ENCODE measurements at places on chromosomes 12 and 14.

GRCh38 chr12:66653796-66654195 lies 25.1 kb downstream of the GRIP1 start:
- no peak for DNase-seq

- DNase-seq, result peak; percentile 47
These were observed 279.3 kb downstream of the MED13L start for GRCh38 chr12:115998119-115998633.

- no peak for DNase-seq
These were observed 226.1 kb upstream of the RTL1 start for GRCh38 chr14:101129521-101130167.

- no peak for DNase-seq
These were observed 188.3 kb downstream of the GXYLT1 start for GRCh38 chr12:41956353-41956752.

- no peak for DNase-seq
These were observed 42.3 kb upstream of the EML1 start for GRCh38 chr14:99750746-99751450.

GRCh38 chr12:85733984-85734383 lies 102.2 kb downstream of the RASSF9 start:
- no peak for DNase-seq

DNA sequence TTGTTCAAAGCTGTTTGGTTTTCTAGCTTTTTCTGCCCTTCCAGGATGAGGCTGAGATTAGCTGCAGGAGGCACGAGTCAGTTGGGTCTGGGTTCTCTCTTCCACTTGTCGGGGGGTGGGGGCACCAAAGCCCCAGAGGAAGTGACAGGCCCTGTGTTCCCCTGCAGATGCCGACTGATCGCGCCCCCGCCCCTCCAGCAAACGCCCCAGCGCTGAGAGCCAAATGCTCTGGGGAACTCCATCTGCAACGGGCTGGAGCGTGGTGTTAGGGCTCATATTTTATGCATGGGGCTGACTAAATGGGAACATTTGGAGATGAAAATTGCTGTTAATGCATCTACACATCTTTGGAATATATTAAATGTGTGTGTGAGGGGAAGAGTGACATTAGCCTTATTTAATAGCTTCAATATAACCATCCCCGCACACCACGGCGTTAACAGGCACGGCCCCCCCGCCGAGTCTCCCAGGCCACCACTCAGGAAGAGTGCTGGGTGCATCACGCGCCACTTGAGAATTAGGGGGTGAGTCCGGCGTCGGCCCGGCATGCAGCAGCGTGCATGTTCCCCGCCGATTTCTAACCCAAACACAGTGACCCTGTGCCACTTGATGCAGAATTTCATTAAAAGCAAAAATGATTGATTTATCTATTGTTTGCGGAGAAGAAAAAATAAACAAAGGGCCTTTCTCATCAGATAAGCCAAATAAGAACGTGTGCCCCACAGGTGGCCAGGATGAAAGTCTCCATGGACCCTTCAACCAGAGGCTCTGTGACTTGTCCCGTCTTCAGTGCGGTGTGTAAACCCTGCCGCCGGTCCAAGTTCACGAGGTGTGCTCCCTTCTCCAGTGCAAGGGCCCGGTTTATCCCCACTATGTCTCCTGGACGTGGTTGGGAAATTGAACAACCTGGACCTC lies 165.0 kb upstream of the RTL1 start:
- DNase-seq, result no peak

DNA sequence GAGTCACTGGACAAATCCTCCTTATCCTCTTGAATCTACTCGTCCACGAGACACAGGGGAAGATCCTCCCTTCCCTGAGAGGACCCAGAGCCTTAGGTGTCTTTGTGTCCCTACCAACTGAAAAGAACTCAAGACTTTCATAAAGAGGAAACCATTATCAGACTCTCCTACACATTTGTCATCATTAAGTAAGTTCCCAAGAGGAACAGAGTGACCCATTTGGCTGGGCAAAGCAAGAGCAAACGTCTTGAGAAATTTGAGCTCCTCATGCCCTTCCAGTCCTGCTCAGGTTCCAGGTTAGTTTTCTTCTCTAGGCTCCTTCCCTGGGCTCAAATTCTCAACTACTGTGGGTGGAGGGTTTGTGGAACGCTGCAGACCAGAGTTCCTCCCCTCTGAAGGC lies 5.7 kb downstream of the MLF2 start:
- peak; percentile 72 for DNase-seq

GRCh38 chr12:128191380-128191779 lies 75.6 kb upstream of the TMEM132C start:
- DNase-seq, result no peak

- no peak for DNase-seq
These were observed 223.3 kb downstream of the CCDC91 start for GRCh38 chr12:28413460-28414109.

GRCh38 chr14:37343307-37344094 lies 145.8 kb downstream of the MIPOL1 start:
- no peak for DNase-seq

- DNase-seq, result no peak
These were observed 24.9 kb downstream of the RMST start for GRCh38 chr12:97487470-97487869.

- no peak for DNase-seq
These were observed 84.9 kb downstream of the SRGAP1 start for GRCh38 chr12:63929426-63929825.

GRCh38 chr14:51715742-51716141 lies 64.0 kb downstream of the FRMD6 start:
- DNase-seq, result no peak

- no peak for DNase-seq
These were observed 102.6 kb downstream of the NTN4 start for GRCh38 chr12:95687937-95688336.

- peak; percentile 84 for DNase-seq
These were observed at the start of gene BCAT1 for GRCh38 chr12:24948757-24949722. TSS of gene BCAT1 (minus strand) at chr12:24949101. CDS start at chr12:24948932, 169 bp downstream.

DNA sequence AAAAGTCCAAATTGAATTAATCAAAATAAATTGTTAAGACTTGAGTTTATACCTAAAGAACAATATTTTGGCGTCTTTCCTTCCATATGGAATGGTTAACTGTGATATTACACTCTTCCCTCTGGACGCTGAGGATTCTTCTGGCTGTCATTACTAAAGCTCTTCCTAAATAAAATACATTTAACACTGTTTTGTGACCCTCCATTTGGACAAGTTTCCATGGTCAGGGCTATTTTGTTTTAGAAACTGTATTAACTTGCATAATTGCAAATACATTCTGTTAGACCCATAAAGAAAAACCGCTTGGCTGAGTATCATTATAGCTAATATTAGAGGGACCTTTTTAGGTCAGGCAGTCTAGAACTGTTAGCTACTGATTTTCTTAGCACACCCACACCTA lies 87.4 kb downstream of the NAV3 start:
- no peak for DNase-seq

- DNase-seq, result no peak
These were observed 67.7 kb upstream of the DDX11 start for GRCh38 chr12:31005944-31006361.

DNA sequence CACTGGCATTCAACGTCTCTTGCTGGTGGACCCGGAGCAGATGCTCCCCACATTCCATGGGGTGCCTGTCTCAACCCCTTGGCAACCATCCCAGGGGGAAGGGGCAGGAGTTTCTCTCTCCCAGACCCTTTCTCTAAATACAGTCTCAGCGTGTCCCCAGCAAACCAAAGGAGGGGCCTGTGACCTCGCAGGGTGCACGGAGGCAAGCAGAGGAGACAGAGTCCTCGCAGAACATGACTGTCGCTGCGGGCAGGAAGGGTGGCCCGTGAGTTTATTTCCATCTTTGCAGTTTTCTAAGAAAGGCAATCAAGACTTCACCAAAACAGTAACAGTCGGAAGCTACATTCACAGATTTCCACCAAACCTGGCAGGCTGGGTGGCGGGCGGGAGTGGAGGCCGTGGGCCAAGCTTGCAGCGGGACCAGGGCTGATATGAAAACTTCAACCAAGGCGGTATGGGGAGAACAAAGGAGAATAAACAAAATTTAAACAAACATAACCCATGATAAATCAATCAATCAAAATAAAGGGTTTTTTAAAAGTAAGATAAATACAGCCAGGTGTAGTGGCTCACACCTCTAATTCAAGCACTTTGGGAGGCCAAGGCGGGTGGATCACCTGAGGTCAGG lies 18.6 kb downstream of the BRF1 start:
- no peak for DNase-seq

GRCh38 chr12:132191715-132192553 lies 47.7 kb downstream of the NOC4L start:
- DNase-seq, result no peak

- no peak for DNase-seq
These were observed 32.7 kb downstream of the NT5DC3 start for GRCh38 chr12:103808239-103808880.

- no peak for DNase-seq
These were observed 2.8 kb downstream of the MAP4K5 start for GRCh38 chr14:50529288-50530179.

- DNase-seq, result no peak
These were observed 266.7 kb upstream of the AMIGO2 start for GRCh38 chr12:47346251-47347019.

DNA sequence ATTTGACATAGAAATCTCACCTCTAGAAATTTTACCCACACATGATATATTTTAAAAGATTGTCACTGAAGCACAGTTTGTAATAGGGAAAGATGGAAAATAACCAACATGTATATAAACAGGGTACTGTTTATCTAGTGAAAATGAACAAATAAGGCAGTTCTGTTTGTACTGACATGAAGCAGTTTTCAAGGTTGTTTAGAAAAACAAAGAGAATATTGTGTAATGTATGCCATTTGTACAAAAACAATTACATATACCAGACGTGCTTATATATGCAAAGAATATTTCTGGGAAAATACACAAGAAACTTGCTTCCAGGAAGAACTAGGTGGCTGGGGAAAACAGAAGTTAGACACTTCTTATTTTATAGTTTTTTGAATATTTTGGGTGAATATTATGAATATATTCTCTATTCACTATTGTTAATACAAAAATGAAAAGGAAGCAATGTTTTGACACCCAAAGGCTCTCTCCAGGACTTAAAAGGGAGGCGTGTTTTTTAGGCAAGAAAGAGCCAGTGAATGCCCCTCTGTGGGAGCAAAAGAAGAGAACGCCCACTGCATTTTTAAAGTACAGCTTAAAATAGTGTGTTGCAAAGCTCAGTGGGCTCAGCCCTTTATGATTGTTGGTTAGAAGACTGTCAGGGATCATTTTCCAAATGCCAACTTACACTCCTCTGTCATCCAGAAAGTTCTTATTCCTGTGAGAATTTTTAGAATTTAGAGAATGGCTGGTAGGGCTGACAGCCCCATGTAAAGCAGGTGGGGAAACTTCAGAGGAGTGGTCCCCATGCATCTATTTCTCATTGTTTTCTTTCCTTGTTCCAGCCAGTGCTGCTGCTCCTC lies 59.6 kb upstream of the FERMT2 start:
- no peak for DNase-seq

- DNase-seq, result peak; percentile 14
These were observed 411.2 kb downstream of the DAD1 start for GRCh38 chr14:22177870-22178269.

DNA sequence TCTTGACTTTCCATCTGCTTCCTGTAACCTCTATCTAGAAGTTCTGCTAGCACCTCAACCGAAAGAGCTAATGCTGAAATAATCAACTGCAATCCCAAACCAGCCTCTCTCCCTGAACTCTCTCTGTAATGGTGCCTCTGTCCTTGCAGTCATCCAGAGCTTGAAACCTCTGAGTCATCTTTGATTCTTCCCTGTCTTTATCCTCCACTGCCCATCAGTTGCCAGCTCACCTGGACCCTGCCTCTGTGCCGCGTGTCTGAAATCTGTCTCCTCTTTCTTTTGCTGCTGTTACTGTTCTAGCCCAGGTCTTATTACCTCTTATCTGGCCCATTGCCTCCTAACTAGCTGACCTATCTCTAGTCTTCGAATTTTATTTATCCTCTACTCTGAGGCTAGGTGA lies 15.5 kb downstream of the CLSTN3 start:
- DNase-seq, result no peak

DNA sequence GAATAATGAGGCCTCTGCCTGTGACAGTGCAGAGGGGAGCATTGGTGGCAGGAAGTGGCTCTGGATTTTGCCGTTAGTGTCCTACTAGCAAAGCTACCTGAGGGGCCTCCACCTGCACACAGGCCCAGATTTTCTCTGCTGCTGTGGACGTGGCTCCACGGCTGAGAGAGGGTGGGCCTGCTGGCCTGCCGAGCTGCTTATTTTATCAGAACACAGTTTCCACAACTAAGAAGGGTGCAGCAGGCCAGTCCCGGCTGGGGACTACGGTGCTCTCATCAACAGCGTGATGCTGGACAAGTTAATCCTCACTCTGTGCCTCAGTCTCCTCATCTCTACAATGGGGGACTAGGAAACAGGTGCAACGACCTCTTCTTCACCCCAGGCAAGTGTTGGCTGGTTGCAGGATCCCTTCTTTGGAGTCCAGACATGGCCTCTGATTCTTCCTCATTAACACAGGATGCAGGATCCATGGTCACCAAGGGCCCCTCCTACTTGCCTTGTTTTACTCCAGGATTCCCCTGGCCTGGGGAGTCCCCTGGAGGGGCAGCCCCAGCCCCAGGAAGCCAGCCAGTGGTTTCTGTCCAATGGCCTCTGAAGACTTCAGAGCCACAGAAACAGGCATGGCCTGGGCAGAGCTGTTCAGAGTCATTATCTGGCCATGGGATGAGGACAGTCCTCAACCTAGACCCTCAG lies 3.3 kb downstream of the FAM181A start:
- DNase-seq, result no peak

GRCh38 chr12:25553098-25553497 lies at the start of gene LMNTD1:
TSS of gene LMNTD1 (minus strand) at chr12:25553283. CDS start at chr12:25552959, 324 bp downstream.
- DNase-seq, result no peak
